ENCODE measurements at places on chromosomes 5 and 9.

DNA sequence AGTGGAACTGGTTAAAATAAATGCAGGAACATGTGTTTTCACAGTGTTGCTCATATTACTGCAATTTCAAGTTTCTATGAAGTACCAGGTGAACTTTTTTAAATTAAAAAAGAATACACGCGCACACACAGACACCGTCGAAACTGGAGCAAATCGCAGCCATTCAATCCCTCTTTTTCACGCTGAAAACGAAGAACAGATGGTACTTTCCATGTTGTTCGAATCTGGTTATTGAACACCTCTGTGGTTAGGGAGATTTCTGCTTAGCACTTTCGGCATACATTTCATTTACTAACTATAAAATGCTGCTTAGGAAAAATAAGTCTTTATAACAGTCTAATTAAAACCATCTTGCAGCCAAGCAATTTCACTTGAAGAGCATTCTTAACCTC is 6.8 kb downstream of the ZNF608 start:
- no peak for DNase-seq

GRCh38 chr9:137146527-137146918 is 7.6 kb downstream of the GRIN1 start:
- DNase-seq, result no peak

DNA sequence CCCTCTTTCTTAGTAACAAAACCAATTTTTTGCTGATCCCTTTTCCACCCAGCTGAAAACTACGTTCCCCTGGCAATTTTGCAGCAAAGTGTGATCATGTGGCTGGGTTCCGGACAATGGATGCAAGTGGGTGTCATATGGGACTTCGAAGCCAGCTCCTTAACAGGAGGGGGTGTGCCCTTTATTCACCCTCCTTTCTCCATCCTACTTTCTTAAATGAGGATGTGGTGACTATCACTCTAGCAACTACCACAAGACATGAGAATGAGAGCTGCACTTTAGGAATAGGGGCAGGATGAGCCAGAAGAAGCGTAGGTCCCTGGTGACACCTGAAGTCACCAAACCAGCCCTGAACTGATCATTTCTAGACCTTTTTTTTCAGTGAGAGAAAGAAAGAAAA is 58.9 kb downstream of the IRF1 start:
- no peak for DNase-seq

GRCh38 chr5:72849546-72849945 is 33.1 kb downstream of the TNPO1 start:
- no peak for DNase-seq

DNA sequence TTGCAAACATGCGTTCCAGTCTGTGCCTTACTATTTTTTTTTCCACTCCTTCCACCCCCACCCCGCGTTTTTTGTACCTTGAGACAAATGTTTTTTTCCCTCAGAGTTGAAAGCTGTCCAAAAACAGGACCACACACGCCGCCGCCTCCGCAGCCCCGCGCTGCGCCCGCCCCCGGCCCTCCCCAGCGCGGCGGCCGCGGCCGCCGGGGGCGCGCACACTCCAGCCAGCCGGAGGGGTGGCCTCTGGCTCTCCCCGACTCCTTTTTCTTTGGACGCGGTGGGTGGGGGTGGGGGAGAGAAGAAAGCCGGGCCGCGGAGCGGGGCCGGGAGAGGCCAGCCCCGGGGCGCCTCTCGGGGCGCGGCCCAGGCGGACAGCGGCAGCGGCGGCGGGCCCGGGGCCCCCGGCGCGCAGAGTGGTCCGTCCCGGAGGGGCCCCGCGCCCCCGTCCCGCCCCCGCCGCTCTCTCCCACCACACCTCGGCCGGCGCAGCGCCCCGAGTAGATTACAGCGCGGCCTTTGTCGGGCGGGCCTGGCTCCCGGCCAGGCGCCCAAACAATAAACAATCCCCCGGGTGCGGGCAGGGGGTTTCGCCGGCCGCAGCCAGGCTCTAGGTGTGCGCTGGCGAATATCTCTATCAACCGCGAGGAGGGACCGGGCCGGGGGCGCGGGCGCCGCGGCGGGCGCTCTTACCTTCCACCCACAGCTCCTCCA is 10.9 kb downstream of the PTCH1 start:
- DNase-seq, result peak; percentile 14

DNA sequence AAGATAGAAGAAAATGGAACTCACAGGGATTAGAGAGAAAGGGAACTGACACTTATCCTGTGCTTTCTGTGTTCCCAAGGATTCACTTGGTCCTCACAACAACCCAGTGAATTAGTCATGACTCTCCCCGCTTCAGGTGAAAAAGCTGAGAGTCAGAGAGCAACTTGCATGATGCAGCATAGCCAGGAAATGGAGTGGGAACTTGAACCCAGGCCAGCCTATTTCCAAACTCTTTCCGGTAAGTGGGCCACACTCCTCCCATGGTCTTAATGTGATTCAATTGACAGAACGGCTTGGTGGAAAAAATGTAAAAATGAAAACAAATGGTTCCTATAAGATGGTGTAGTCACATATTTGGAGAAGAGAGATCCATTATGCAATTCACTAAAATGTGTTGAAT is 45.9 kb upstream of the CEMIP2 start:
- DNase-seq, result no peak

DNA sequence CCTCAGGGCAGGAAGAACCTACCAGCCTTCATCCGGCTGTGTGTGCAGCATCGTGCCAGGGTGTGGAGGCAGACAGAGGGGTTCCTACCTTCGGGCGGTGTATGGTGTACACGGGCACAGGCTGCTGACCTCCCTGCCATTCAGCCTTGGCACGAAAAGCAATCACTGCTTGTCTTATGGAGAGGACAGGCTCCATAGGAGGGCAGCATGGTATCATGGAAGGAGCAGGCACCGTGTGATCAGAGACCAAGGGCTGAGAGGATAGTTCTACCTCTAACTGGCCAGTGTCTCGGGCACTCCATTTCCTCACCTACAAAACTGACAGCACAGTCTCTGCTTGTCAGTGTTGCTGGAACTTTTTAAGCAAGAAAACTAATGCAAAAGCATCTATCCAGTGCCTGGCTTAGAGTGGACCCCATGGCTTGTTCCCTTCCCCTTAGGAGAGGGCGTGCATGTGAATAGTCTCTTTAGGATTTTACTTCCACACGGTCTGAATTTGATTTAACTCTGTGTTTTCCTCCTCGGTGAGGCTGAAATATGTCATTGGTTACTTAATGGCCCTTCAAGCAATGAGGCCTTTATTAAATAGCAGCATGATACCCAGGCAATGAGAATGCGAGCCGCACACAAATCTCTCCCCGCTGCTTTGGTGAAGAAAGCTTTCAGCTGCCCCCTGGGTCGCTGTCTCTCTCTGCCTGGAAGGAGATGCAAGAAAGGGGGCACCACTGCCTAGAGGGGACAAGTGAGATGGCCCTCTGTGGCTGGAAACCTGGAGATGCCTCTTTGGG is 22.2 kb downstream of the TTLL11 start:
- DNase-seq, result no peak

- DNase-seq, result no peak
Measured at GRCh38 chr5:18003784-18004183, 369.5 kb downstream of the TAF11L14 start.

GRCh38 chr9:2125906-2126305 is 110.8 kb downstream of the SMARCA2 start:
- no peak for DNase-seq

- DNase-seq, result no peak
Measured at GRCh38 chr5:157918811-157919742, 60.1 kb upstream of the CLINT1 start.

GRCh38 chr9:96619124-96619465 is 548 bp downstream of the CDC14B start:
- DNase-seq, result no peak
